ACHN (cell line): ENCODE measurements at places on chromosomes 16 and 17.

DNA sequence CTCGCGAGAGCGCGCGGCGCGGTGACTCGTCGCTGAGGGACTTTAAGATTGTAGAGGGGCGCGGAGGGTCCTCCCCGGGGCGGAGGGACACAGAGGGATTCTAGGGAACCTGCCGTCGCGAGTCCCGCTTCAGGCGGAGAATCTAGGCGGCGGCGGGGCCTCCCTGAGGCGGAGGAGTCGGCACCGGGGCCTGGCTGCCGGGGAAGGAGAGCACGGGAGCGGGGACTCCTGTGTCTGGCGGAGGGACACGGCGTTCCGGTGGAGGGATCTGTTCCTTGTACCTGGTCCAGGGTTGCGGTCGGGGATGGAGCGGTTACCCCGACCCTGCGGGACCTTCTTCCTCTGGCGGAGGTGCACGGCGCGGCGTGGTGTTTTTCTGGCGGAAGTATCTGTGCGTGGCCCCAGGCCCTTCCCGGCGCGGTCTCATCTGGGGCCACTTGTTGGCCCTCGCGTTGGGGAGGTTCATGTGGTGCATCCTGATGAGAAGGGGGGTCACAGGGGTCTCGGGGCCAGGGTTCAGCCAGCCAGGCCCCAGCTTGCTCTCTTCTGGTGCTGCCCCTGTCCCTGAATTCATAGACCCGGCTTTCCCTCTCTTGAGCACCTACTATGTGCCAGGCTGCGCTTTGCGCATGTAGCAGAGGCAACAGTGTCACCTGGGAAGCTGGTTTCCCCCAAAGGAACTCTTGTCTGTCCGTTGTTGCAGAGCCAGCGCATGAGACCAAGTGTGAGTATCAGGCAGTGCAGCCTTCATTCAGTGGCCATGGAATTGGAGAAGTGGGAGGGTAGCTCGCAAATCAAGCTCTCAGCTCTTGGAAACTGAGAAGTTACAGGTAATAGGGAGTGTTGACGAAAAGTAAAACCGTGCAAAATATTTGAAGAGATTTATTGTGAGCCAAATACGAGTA is 563 bp upstream of the ZKSCAN2 start:
- peak; percentile 96 for DNase-seq

DNA sequence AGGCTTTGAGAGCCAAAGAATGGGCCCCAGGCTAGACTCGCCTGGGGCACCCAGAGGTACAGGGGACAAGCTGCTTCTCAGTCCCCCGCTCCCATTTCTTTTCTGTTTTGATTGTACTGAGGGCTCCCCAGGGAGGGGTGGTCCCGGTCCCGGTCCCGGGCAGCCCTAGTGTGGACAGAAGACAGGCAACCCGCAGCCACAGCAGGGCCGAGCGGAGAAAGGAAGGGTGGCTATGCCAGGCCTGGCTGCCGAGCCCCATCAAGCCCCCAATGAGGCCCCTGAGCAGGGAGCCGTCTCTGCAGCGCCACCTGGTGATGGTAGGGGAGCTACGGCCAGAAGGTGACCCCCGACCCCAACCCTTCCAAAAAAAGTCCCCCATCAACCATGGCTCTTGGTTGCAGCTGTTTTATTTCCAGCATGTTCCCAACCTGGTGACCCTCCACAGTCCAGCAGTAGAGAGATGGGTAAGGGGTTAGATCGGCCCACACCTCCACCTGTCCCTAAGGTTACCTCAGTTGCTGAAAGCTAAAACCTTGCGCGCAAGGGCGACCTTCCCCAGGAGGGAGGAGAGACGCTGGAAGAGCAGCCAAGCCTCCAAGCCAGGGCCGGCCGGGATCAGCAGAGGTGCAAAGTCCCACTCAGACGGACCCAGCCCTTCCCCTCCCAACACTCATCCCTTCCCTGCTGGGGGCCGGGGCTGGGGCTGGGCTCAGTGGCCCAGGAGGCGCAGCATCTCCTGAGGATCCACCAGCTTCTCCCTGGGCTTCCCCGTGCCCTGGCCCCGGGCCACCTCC is 2.6 kb upstream of the GRIN2C start:
- peak; percentile 59 for DNase-seq

GRCh38 chr16:54366943-54367342 is 80.4 kb upstream of the IRX3 start:
- DNase-seq: no peak

DNA sequence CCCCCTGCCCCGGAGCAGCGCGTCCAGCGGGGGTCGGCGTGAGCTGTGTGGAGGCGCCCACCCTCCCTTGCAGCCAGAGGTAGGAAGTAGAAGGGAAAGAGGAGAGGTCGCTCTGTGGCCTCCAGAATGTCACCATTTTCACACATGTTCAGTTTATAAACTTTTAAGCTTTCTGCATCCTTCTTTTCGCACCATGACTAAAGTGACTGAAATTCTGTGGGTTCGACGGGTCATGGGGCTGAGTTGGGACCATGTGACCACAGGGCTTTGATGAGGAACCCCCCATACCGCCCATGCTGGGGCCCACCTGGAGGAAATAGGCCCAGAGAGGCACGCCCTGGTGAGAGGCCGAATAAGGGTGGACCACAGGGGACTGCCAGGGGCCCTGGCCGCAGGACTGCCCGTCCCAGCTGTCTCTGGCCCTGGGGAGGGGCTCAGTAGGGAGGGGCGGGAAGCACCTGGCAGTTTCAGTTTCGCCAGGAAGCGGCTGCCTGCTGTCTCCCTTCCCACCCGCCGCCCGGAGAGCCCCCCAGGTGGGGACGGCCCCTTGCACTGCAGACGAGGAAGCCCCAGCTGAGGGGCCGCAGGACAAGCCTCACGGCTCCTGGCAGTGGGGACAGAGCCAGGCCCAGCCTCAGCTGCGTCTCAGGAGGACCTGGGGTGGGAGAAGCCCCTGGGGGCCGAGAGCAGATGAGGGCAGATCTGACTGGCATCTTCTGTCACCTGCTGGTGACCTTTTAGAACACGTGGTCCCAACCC is 9.0 kb downstream of the CBFA2T3 start:
- DNase-seq: no peak

- peak; percentile 53 for DNase-seq
Measured at GRCh38 chr16:25707982-25708583, 16.3 kb downstream of the HS3ST4 start.

DNA sequence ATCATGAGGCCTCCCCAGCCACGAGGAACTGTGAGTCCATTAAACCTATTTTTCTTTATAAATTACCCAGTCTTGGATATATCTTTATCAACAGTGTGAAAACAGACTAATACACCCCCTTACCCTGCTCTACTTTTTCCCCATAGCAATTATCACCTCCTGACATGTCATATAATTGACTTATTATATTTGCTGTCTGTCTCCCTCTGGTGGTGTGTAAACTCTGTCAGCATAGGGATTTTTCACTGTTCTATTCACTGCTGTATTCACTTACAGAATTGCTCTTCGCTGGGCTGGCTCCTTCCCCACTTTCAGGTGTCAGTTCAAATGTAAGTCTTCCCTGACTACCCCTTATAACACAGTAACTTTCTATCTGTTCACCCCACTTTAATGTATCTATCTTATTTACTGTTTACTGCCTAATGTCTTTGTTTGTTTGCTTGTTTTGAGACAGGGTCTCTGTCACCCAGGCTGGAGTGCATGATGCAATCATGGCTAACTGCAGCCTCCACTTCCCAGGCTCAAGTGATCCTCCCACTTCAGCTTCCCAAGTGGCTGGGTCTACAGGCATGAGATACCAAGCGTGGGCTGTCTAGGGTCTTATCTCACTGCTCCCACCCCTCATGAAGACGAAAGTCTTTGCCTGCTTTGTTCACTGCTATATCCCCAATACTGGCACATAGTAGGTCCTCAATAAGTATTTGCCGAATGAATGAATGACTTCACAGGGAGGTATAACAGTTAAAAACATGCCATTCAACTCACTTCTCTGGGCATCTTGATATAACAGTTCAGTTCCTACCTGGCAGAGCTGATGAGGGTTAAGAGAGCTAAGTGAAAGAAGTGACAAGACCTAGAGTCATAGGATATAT is 52.4 kb upstream of the CDH3 start:
- peak; percentile 11 for DNase-seq

GRCh38 chr17:3782751-3783150 is 18.2 kb downstream of the ITGAE start:
- no peak for DNase-seq

- peak; percentile 75 for DNase-seq
Measured at GRCh38 chr17:42682722-42683403, 532 bp downstream of the CNTNAP1 start.
